Activated T-cell treated with anti-CD3 and anti-CD28 coated beads, Interleukin-2, amount 50 U/mL, for 24 hours (primary cell): ENCODE measurements at places on chromosomes 6 and 20.

GRCh38 chr6:98044791-98045470 lies 761.9 kb upstream of the MMS22L start:
- H3K4me3 ChIP-seq: no peak overlapping the region
- no peak for DNase-seq
- no peaks in the 10 kb centered on the region for H3K4me1 ChIP-seq
- H3K36me3 ChIP-seq: no peaks in the 10 kb centered on the region
- H3K27ac ChIP-seq: no peak overlapping the region

DNA sequence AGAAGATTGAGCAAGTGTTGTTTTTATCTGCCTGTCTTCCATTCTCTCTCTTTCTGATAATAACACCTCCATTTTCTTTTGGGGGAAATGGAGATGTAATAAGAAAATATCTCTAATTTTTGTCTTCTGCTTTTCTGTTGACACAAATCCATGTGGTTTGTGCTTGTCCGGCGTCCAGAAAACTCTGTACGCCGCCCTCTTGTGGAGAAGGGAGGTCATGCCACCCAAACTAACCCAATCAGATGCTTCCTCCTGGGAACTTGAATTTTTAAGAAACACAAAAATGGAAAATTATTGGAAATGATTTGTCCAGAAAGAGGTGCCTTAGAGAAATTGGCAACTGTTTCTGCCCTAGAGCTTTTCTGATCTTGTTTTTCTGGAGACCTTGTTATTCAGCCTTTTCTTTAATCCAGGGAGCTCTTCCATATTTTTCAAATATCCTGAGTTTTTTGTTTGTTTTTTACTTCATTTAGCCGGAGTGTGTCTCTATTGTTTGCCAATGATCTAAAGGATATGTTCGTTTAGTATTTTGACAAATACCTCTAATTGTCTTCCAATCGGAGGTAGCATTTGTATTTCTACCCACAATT lies 17.8 kb upstream of the FNDC1 start:
- peak; percentile 51 for DNase-seq
- no peak overlapping the region for H3K4me3 ChIP-seq
- peaks cover 5% of the 10 kb centered on the region for H3K27me3 ChIP-seq

- peak overlapping the region; percentile 71 for H3K27ac ChIP-seq
- H3K4me1 ChIP-seq: peaks cover 16% of the 10 kb centered on the region
- no peak for DNase-seq
- H3K36me3 ChIP-seq: no peaks in the 10 kb centered on the region
- no peak overlapping the region for H3K4me3 ChIP-seq
Observed at GRCh38 chr6:18485660-18486435, 98.7 kb downstream of the RNF144B start.

- no peak overlapping the region for H3K4me3 ChIP-seq
- no peak overlapping the region for H3K27ac ChIP-seq
- no peak for DNase-seq
Observed at GRCh38 chr6:42507901-42508300, 55.9 kb upstream of the UBR2 start.

DNA sequence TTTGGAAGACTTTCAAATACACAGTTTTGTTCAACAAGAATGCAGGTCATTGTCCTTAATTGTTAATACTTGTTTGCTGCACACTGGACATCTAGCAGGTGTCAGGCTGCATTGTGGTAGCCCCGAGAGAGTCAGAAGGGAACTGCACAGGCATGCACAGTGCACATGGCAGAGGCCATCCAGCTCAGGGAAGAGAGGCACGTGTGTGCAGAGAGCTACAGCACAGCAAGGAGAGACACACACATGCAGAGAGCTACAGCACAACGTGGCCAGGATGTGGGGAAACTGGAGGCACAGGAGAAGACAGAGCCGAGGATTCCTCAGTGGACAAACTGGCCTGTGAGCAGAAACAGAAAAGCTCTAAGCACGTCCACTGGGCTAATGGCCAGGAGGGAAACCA lies 272.0 kb downstream of the SMOC2 start:
- no peak for DNase-seq
- H3K4me1 ChIP-seq: no peaks in the 10 kb centered on the region
- H3K27ac ChIP-seq: no peak overlapping the region
- no peak overlapping the region for H3K4me3 ChIP-seq
- H3K27me3 ChIP-seq: peaks cover 21% of the 10 kb centered on the region

- no peaks in the 10 kb centered on the region for H3K4me1 ChIP-seq
- DNase-seq: no peak
- H3K4me3 ChIP-seq: no peak overlapping the region
- H3K36me3 ChIP-seq: no peaks in the 10 kb centered on the region
Observed at GRCh38 chr6:140879946-140880345, 1252.8 kb upstream of the GJE1 start.

GRCh38 chr6:116323863-116324262 lies 44.1 kb upstream of the TSPYL1 start:
- no peaks in the 10 kb centered on the region for H3K27me3 ChIP-seq
- H3K4me3 ChIP-seq: no peak overlapping the region
- no peaks in the 10 kb centered on the region for H3K4me1 ChIP-seq
- no peaks in the 10 kb centered on the region for H3K36me3 ChIP-seq
- no peak for DNase-seq
- H3K27ac ChIP-seq: no peak overlapping the region

DNA sequence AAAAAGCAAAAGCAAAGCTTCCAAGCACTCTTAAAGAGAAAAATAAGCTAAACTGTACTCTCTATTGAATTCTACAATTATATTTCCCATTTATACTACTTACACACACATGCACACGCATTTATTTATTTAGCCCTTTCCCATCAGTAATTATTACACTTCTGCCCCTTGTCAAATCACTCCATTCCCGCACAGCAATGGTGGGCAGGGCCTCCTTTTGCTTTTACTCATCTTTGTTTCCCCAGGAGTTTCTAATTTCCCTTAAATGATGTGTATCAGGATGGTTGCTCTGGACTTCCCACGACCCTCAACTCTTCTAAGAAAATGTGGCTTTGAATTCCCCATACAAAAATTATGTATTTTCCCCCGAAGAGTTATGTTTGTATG lies 19.9 kb downstream of the PXT1 start:
- no peak for DNase-seq
- H3K4me1 ChIP-seq: peaks cover 19% of the 10 kb centered on the region
- peak overlapping the region; percentile 93 for H3K27ac ChIP-seq
- H3K36me3 ChIP-seq: no peaks in the 10 kb centered on the region

GRCh38 chr6:16404456-16404855 lies 166.1 kb downstream of the GMPR start:
- H3K27ac ChIP-seq: peak overlapping the region; percentile 63
- peaks cover 19% of the 10 kb centered on the region for H3K36me3 ChIP-seq
- peaks cover 38% of the 10 kb centered on the region for H3K4me1 ChIP-seq
- no peaks in the 10 kb centered on the region for H3K27me3 ChIP-seq

DNA sequence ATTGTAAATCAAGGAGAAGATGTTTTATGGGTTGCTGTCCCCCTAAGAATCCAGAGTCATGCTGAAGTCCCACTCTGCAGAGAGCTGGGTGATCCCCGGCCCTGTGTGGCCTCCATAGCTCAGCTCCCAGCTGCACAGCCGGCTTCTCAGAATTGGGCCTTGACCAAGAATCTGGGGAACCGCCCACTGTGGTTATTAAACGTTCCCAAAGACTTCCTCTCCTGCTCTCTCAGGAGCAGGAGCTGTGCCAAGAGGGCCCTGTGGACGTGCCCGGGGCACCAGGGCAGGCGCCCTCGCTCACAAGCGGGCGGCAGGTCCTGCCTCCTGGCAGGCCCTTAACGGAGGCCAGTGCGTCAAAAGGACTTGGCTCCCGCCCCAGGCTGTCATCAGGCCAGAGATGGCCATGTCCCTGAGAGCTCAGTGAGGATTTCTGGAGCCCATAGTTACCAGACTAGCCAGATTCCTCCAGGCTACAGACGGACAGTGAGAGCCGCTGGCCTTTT lies 30.4 kb downstream of the ZC3H12D start:
- H3K27me3 ChIP-seq: no peaks in the 10 kb centered on the region
- peaks cover 81% of the 10 kb centered on the region for H3K36me3 ChIP-seq
- no peak for DNase-seq
- no peak overlapping the region for H3K4me3 ChIP-seq
- peaks cover 14% of the 10 kb centered on the region for H3K4me1 ChIP-seq
- H3K27ac ChIP-seq: no peak overlapping the region
